Dermis blood vessel endothelial cell (primary cell): ENCODE measurements at places on chromosomes 1 and 21.

GRCh38 chr1:205706601-205707502 is 26.5 kb upstream of the SLC45A3 start:
- DNase-seq: no peak

GRCh38 chr1:227901906-227902640 is 45.7 kb downstream of the WNT9A start:
- DNase-seq: peak; percentile 26

DNA sequence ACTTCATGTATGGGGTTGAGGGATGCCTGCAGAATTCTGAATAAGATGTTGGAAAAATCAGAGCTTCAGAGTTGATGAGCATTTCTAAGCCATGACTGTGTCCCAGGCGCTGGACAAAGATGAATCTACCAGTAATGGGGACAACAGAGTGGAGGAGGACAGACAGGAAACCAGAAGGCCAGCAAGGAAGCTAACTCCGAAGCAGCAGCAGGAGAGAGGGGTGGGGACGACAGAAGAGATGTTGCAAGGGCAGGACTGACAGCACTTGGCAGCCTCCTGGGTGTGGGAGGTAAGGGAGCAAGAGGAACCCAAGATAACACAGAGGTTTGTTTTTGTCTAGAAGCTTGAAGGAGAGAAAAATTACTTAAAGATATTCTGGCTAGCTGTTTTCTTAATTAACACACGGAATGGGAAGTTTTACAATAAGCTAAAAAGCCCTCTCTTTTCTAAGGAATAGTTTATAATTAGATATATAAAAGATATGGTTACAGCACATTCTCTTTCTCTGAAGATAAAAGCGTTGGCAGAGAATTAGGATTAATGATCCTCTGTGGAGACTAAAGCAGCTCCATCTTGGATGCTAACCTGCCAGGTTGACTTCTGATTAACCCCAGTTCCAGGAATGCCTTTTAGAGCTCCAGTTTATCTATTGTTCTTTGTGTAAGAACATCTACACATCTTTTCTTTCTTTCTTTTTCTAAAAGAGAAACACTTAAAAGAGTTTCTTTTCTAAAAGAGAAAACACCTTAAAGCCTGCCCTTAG is 92.7 kb downstream of the TENT5C start:
- no peak for DNase-seq

GRCh38 chr1:161899091-161899490 is 124.6 kb downstream of the OLFML2B start:
- no peak for DNase-seq

DNA sequence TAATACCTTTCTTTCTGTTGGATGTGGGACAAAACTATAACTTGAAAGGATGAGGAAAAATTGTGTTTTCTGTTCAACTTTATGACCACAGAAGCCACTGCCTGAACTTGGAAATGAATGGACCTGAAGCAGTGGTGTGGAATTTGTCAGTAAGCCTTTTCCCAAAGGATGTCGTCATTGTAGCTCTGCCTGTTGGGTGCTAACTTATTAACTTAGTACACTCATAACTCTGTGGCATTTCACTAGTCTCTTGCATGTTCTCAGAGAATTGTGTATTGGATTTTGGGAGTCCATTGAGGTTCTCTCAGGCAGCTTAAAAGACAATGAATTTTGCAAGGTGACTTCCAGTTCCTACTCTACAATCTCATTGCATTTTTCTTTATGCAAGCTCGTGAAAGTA is 49.6 kb downstream of the KCNK2 start:
- DNase-seq: no peak

GRCh38 chr1:112904071-112904830 is 51.7 kb downstream of the SLC16A1 start:
- DNase-seq: no peak

GRCh38 chr1:196607981-196608380 is 259 bp downstream of the KCNT2 start:
- DNase-seq: no peak

- DNase-seq: no peak
Measured at GRCh38 chr1:57122031-57122430, 156.2 kb upstream of the C8B start.

GRCh38 chr1:39833121-39833520 is 44.5 kb upstream of the BMP8B start:
- no peak for DNase-seq

DNA sequence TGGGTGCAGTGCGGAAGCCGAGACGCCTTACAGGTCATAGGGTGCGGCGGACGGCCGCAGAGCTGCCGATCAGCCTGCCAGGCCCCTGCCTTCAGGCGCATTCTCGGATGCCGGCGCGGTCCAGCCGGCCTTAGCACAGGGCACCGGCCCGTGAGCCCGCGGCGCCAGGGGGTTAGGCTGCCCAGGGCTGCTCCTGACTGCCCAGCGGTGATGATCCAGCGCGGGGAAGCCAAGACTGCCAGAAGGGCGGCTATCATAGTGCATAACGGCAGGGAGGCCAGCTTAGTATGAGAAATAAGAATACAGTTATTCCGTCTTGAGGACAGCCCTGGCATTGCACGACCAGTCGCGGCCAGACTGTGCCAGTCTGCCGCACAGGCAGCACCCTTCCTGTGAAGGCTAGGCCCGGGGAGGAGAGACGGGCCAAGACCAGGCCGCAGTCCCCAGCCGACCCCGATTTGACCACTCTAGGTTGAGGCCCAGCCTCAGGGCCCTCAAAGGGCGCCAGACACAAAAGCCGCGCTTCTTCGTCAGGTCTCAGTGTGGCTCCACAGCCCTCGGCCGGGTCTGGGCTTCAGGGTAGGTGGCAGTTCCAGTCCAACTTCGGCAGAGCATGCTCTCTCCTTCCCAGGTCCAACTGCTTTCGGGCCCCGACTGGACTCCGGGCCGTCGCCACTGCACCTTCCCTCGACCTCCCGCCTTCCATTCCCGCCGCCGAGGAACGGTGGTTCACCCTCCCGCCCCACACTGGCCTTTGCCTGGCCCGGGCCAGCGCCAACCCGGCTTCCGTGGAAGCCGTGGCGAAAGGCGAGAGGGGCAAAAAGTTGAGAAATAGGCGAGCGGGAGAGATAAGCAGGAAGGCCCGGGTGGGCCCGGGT is 829 bp downstream of the ALX3 start:
- peak; percentile 16 for DNase-seq

- DNase-seq: peak; percentile 83
Measured at GRCh38 chr1:191022856-191023255, 545.2 kb upstream of the BRINP3 start.

GRCh38 chr1:186849271-186849671 is 20.5 kb downstream of the PLA2G4A start:
- DNase-seq: no peak

DNA sequence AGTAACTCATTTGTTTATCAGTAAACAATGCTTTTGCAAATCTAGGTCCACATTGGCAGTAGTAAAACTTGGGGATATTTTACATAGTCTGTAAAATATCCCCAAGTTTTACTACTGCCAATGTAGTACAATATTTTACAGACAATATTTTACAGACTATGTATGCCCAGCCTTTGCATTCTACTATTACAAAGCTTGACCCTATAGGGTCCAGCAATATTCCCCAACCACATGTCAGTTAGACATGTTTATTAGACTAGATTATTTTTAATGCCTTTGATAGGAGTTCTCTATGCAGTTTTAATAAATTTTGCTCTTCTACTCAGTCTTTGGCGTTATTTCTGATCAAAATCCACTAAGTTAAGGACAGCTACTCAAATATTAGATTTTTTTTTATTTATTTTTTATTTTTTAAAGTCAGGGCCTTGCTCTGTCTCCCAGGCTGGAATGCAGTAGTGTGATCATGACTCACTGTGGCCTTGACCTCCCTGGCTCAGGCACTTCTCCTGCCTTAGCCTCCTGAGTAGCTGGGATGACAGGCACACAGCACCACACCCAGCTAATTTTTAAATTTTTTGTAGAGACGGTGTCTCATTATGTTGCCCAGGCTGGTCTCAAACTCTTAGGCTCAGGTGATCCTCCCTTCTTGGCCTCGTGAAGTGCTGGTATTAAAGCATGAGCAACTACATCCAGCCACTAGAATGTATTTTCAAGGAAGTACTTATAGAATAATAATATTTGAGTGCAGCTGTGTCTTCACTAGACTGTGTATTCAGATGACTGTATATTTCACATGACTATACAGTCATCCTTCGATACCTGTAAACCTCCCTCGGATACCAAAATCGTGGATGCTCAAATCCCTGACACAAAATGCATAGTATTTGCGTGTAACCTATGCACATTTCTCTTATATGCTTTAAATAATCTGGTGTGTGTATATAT is 19.8 kb downstream of the MIER1 start:
- peak; percentile 70 for DNase-seq

- DNase-seq: no peak
Measured at GRCh38 chr1:233393926-233394680, 66.6 kb downstream of the MAP3K21 start.

DNA sequence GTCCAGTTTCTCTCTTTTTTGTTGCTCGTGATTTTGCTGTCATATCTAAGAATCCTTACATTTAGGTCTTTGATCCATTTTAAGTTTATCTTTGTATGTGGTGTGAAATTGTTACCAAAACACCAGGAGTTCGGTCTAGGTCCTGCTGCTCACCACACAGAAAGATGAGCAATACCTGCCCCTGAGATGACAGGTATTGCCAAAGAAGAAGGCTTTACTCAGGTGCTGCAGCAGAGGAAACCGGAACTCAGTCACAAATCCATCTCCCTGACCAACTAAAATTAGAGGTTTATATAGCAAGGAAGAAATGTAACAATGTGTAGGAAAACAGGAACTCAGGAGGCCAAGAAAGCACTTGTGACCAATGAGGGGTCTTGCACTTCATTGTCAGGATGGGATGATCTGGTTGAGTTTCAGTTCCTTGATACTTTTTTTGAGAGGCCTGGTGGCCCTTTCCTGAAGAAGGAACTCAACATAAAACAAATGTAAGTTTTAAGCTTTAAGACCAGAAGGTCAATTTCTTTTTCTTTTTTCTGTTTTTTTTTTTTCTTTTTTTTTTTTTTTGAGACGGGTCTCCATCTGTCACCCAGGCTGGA is 16.5 kb upstream of the SETDB1 start:
- no peak for DNase-seq

GRCh38 chr1:9680828-9681227 is 29.3 kb downstream of the PIK3CD start:
- DNase-seq: no peak

DNA sequence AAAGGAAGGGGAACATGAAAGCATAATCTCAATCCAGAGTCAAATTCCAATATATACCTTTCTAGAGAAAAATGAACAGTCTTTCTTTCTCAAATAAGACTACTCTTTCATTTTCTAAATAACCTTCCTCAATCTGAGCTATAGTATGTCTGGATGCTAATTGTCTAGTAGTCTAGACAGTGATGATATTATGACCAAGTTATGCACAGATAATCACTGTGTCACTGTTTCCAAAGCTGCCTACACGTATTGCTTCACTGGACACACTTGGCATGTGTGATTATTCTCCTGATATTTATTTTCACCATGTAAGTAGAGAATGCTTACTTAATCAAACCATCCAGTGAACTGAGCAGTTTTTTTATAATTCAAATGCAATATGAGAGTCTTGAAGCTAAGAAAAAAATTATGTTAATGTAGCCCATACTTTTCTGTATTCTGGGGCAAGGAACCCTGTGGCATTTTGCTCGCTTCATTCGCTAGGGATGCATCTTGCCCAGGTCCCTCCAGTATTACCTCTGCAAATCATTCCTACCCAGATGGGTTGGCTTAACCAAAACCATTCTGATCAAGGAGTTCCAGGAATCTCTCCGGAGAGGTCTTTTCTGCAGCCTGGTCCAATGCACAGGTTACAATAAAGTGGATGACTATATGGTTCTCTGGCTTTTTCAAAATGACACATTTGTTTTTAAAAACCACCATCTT is 303.1 kb upstream of the RUNX1 start:
- DNase-seq: no peak

DNA sequence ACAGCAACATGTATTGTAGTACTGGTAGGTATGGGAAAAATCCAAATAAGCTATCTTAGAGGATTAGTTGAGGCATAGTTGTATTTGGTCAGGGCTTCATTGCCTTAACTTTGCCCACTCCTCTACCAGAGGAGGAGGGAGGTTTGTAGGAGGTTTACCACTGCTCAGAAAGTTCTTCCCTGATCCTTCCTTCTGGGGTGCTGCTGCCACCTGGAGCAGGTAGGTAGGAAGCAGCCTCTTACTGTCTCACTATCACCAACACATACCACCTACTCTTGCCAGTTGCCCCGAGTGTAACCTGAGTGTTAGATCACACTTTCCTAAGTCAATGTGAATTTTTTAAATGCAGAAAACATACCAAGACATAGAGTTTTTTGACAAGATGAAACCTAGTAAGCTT is 24.1 kb upstream of the ZSWIM5 start:
- no peak for DNase-seq

GRCh38 chr1:42777852-42778251 is 6.9 kb upstream of the TMEM269 start:
- DNase-seq: peak; percentile 71

- DNase-seq: peak; percentile 7
Measured at GRCh38 chr1:211198111-211198510, 61.1 kb upstream of the RCOR3 start.

- DNase-seq: no peak
Measured at GRCh38 chr1:164648636-164649035, 89.7 kb downstream of the PBX1 start.

DNA sequence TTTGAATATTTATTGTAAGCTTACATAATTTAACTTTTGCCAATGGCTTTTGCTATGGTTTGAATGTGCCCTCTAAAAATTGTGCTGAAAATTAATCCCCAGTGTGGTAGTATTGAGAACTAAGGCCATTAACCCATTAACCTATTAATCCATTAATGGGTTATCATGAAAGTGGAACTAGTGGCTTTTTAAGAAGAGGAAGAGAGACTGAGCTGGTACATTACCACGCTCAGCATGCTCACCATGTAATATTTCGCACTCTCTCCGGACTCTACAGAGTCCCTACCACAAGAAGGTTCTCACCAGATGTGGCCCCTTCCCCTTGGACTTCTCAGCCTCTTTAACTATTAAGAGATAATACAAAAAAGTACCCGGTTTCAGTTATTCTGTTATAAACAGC is 164.4 kb upstream of the ZRANB2 start:
- no peak for DNase-seq

GRCh38 chr1:170521818-170522217 is 10.1 kb upstream of the GORAB start:
- no peak for DNase-seq
